ENCODE measurements at places on chromosomes 2 and 18.

DNA sequence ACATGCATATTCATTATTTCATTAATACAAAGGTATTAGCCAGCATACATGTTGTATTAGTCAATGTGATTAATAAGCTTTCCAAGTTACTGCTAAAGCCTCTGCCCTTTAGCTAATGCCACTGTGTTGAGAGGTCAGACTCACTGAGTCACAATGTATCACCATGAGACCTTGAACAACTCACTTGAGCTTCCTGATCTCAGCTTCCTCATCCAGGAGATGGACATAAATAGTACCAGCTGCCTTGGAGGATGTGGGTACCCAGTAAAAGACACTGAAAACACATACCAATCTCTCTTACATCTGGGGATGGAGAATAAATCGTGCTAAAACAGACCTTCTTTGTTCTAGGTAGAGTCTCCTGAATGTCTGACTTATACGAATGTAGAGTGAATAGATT lies 224.6 kb downstream of the EPHA4 start:
- peak; percentile 16 for DNase-seq

DNA sequence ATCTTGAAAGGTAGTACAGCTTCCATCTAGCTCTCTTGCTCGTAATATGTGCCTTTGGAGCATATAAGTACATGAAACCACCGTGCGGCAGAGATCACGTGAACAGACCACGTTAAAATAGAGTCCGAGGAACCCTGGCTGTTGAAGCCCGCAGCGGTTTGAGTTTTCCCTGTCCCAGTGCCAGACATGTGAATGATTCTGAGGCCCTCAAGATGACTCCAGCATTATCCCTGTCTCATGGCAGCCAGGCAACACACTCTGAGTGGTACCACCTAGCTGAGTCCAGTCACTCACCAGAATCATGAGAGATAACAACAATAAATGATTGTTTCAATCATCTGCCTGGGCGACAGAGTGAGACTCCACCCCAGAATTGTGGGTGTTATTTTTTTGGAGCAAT lies 21.6 kb upstream of the AAK1 start:
- no peak for DNase-seq

- DNase-seq = no peak
These were observed 489.3 kb downstream of the PIK3C3 start for GRCh38 chr18:42444349-42444748.

GRCh38 chr2:164554487-164554886 lies 66.8 kb downstream of the GRB14 start:
- DNase-seq = no peak

DNA sequence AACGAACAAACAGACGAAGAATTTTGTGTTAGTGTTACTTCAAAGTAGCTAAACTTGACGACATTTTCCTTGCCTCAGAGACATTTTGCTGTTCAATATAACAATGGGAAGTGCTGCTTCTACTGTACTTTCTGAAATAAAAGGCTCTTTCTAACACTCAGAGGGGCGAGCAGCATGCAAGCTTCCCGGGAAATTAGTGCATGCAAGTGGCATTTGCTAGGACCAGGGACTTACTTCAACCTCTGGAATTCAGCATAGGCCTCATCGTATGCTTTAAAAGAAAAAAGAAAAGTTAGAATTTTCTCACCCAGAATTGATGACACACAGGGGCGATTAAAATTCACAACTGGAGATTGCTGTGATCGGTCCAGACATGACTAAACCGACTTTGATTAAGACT lies 62.5 kb upstream of the LPIN2 start:
- no peak for DNase-seq

GRCh38 chr2:190205657-190206056 lies 114.0 kb downstream of the HIBCH start:
- DNase-seq = no peak

Measured in RKO (cell line).